ENCODE measurements at places on chromosomes 3 and 15.
A peak's percentile ranks its signal among the peaks of the same experiment; 100 is the strongest.

GRCh38 chr3:67897351-67898336, 243.2 kb upstream of the SUCLG2 start:
- DNase-seq: no peak

DNA sequence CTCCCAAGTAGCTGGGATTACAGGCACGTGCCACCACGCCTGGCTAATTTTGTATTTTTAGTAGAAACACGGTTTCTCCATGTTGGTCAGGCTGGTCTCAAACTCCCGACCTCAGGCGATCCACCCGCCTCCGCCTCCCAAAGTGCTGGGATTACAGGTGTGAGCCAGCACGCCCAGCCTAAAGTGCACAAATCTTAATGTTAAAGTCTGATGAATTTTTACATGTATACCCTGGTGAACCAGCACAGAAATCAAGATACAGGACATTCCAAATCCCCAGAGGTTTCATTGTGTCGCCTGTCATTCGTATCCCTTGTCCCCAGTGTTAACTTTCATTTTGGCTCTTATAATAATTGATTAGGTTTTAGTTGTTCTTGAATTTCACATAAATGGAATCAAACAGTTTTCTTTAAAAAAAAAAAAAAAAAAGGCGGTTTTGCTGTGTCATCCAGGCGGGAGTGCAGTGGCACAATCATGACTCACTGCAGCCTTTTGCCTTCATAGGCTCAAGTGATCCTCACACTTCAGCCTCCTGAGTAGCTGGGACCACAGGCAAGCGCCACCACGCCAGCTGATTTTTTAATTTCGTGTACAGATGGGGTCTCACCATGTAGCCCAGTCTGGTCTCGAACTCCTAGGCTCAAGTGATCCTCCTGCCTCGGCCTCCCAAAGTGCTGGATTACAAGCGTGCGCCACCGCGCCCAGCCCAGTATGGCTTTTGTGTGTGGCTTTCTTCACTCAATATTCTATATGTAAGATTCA, 1.5 kb upstream of the TM4SF19 start:
- peak; percentile 27 for DNase-seq

DNA sequence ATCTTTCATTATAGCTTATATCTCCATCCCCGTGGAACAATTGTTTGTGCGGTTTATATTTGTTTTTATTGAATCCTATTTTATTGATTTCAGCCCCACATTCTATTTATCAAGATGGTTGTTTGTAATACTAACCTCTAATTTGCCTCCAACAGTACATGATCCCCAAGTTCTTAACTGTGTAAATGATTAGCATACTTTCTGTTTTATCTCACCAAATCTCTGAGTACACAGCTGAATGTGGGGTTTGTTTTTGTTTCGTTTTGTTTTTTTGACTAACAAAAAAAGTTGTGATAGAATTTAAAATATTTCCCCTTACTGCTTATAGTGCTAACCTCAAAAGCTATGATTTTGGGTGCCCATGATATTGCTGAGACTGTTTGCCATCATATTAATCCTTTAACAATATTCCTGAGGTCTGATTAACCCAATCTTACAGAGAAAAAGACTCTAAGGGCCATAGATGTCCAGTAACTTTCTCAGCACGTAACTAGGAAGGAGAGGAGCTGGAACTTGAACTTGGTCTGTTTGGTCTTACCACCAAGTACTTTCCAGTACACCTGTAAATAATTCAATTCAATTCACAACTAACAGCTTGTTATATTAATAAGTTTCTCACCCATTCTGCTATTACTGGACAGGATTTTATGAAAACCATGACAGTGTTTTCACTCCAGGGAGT, 789.8 kb downstream of the TUSC7 start:
- DNase-seq: no peak

DNA sequence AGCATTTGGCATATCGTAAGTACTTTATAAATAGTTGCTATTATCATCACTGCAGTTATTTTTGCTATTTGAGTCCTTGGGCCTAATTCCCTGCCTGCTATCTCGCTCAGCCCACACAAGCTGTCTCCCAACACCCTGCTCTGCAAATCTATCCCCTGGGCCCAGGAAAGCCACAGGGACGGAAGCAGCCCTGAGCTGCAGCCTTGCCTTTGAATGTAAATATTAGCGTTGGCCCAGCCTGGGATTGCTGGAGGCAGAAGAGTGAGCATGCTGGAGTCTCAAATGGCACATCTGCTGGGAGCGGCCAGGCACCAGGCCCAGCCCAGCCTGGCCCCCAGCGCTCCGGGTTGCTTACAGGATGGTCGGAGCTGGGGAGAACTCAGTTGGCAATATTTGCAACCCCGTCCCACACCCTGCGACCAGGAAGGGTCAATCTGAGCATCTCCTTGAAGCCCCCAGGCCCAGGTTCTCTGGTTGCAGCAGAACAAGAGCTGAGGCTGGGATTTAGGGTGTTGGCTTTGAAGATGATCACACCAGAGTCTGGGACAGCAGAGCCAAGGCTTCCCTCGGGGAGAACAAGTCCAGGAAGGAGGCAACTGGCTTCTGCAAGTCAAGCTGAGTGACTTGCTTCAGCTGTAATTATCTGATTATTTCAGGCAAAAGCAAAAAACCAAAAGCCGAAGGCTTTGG, 529.6 kb downstream of the SHQ1 start:
- DNase-seq: no peak

- DNase-seq: no peak
These were observed 26.9 kb downstream of the ATOSA start for GRCh38 chr15:52652286-52652685.

GRCh38 chr3:100245927-100246326, 14.9 kb upstream of the TBC1D23 start:
- DNase-seq: no peak

GRCh38 chr3:193053046-193053435, 135.4 kb upstream of the MB21D2 start:
- no peak for DNase-seq

DNA sequence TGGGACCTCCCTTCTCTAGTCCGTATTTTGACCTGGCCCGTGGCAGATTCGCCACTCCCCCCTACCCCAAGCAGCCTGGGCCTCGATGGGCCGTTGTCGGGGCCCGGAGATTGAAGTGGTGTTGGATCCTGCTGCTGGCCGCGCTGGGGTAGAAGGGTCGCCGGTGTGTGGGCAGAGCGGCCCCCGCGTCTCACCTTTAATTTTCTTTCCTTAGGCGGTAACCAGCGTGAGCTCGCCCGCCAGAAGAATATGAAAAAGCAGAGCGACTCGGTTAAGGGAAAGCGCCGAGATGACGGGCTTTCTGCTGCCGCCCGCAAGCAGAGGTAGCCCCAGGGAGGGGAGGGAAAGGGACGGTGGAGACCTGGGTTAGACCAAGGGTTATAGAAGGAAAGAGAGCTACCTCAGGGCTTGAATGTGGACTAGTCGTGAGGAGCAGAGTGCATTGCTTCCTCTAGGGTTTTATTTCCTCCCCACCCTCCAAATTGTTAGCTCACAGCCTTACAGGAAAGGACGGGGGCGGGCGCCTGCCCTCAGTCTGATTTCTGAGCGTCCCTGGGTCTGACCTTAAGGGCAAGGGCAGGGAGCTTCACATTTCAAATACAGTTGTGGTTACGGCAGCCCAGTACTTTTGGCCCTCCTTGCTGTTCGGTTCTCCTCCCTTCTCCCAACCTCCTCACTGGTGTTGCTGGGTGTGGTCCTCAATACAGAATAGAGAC, 799 bp downstream of the SERF2 start:
- peak; percentile 45 for DNase-seq

All from hematopoietic multipotent progenitor cell treated with erythropoietin and hydrocortisone succinate and interleukin-3 and kit ligand, for 17 days (in vitro differentiated cells).